ENCODE measurements at places on chromosomes 1 and 21. TPM values are rescaled to one million over a fixed set of nuclear protein-coding genes. Genes with fewer than 3 reads are reported as not detected.

BSND gene
- not detected for total RNA-seq

GRCh38 chr1:35866991-35867390 lies 16.0 kb upstream of the AGO1 start:
- no peaks in the 10 kb centered on the region for H3K4me1 ChIP-seq
- no peak overlapping the region for H3K27ac ChIP-seq
- no peak for DNase-seq
- no peak overlapping the region for H3K4me3 ChIP-seq
- no peaks in the 10 kb centered on the region for H3K36me3 ChIP-seq

DNA sequence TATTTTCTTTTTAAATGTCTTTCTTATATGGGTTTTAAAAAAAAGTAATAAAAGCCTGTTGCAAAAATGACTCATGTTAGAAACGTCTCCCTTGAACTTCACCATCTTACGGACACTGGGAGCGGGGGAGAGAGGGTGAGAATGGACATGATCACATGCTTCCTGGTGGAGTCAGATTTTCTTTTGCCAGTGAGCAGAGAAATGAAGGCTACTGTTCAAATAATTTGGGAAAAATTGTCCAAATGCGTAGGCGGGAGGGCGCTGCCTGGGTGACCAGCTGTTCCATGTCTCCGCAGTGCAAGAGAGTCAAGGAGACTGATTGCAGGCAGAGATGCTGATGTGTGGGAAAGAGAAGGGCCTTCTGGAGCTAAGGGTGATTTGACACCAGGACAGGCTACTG lies 23.1 kb downstream of the EIF2D start:
- peak; percentile 95 for DNase-seq
- H3K4me1 ChIP-seq = peaks cover 30% of the 10 kb centered on the region
- H3K27me3 ChIP-seq = no peaks in the 10 kb centered on the region
- H3K27ac ChIP-seq = peak overlapping the region; percentile 79

DNA sequence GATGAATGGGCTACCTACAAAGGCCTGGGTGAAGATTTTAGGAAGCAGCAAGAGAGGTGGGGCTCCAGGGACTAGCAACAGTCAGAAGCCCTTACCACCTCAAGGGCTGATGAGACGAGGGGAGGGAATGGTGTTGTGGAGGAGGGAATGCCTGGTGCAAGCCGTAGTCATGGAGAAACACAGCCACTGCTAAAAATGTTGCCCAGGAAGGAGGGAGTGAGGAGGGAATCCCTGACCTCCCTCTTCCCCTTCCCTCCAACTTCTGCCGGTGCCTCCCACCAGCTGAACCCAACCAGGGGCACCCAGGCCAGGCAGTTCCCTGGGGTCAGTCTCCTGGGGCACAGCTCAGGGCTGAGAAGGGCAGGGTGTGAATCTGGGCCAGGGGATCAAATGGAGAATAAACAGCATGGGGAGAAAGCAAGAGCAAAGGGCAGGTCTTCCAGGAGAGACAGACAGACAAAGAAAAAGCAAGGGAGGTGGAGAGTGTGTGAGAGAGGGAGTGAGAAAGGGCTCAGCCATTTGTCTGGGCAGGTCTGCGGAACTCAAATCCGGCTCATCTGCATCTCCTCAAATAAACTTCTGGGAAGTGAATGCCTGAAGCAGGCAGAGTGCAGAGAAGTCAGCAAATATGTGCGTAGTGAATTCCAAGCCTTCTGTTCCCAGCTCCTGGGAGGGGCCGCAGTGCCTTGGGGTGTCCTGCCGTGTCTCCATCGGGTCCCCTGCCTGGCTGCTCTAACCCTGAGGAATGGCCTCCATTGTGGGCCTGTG lies 27.1 kb upstream of the POU3F1 start:
- H3K27me3 ChIP-seq = peaks cover 38% of the 10 kb centered on the region
- no peak for DNase-seq
- H3K27ac ChIP-seq = no peak overlapping the region
- no peak overlapping the region for H3K4me3 ChIP-seq
- no peaks in the 10 kb centered on the region for H3K4me1 ChIP-seq

LY9 gene
- total RNA-seq = not detected

PRMT6 gene
- 17.8 TPM for total RNA-seq

NLRP3 gene
- 0.76 TPM for total RNA-seq

GRCh38 chr1:233844692-233845091 lies 59.8 kb upstream of the SLC35F3 start:
- no peaks in the 10 kb centered on the region for H3K4me1 ChIP-seq
- H3K27me3 ChIP-seq = no peaks in the 10 kb centered on the region
- H3K4me3 ChIP-seq = no peak overlapping the region
- no peak overlapping the region for H3K27ac ChIP-seq

PIGR gene
- total RNA-seq = not detected

GRCh38 chr1:55179177-55179835 lies 35.9 kb downstream of the USP24 start:
- H3K4me3 ChIP-seq = no peak overlapping the region
- H3K4me1 ChIP-seq = peaks cover 6% of the 10 kb centered on the region
- H3K27ac ChIP-seq = no peak overlapping the region
- H3K36me3 ChIP-seq = 0 out of 2 replicates have a peak, but pooled peaks cover 8% of the 10 kb centered on the region
- DNase-seq = no peak
- no peaks in the 10 kb centered on the region for H3K27me3 ChIP-seq

DNA sequence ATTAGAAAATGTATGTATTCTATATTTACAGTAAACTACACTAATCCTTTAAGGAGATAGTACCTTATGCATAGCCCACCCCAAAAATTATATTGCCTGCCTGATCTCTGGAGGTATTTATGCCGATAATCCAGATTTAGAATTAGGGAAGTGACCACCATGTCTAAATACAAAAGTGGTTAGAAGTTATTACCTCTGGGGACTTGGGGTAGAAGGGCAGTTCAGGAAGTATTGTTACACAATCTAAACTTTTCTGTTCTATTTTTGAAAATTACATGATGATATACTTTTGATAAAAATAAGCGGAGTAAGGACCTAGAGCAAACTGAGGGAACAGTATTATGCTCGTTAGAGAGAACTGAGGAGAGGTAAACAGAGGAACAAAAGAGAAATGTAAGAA lies 90.5 kb upstream of the ZP4 start:
- H3K4me1 ChIP-seq = no peaks in the 10 kb centered on the region
- DNase-seq = no peak
- H3K27me3 ChIP-seq = no peaks in the 10 kb centered on the region

GRCh38 chr1:161439280-161440232 lies 65.7 kb upstream of the FCGR2A start:
- no peak overlapping the region for H3K27ac ChIP-seq
- H3K27me3 ChIP-seq = 0 out of 2 replicates have a peak, but pooled peaks cover 5% of the 10 kb centered on the region
- H3K4me1 ChIP-seq = 0 out of 2 replicates have a peak, but pooled peaks cover 2% of the 10 kb centered on the region
- peak; percentile 36 for DNase-seq
- H3K4me3 ChIP-seq = peak overlapping the region; percentile 80
- H3K36me3 ChIP-seq = no peaks in the 10 kb centered on the region

- no peaks in the 10 kb centered on the region for H3K4me1 ChIP-seq
- H3K36me3 ChIP-seq = no peaks in the 10 kb centered on the region
- no peak overlapping the region for H3K4me3 ChIP-seq
- H3K27me3 ChIP-seq = peaks cover 6% of the 10 kb centered on the region
- H3K27ac ChIP-seq = no peak overlapping the region
Measured at GRCh38 chr1:67485046-67485811, 55.0 kb upstream of the SERBP1 start.

DNA sequence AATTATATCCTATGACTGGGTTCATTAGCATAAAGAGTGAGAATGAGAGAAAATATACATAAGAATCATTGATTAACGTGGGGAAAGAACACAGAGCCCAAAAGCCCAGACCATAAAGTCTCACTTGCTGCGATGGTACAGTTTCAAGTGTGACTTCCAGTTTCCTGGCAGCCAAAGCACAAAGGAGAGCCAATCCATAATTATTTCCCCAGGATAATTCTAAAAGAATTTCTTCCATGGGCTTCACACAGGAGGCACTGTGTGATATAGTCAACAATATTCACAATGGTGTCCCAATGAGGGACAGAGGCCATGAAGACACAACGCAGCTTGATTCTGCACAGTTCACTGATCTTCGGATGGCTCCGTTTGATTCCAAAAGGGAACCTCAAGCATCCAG lies 321.6 kb downstream of the PLPP3 start:
- H3K4me3 ChIP-seq = no peak overlapping the region
- peaks cover 17% of the 10 kb centered on the region for H3K4me1 ChIP-seq
- DNase-seq = no peak
